MG63 (cell line): ENCODE measurements at places on chromosomes 6 and 20. TPM values are rescaled to one million over a fixed set of nuclear protein-coding genes. Genes with fewer than 3 reads are reported as not detected.

GRCh38 chr6:164062872-164063271 is 648.4 kb downstream of the QKI start:
- DNase-seq, result no peak

Gene OPRM1
- not detected in 2 replicates for total RNA-seq

- no peak for DNase-seq
Observed at GRCh38 chr6:34866509-34866908, 21.3 kb downstream of the TAF11 start.

DNA sequence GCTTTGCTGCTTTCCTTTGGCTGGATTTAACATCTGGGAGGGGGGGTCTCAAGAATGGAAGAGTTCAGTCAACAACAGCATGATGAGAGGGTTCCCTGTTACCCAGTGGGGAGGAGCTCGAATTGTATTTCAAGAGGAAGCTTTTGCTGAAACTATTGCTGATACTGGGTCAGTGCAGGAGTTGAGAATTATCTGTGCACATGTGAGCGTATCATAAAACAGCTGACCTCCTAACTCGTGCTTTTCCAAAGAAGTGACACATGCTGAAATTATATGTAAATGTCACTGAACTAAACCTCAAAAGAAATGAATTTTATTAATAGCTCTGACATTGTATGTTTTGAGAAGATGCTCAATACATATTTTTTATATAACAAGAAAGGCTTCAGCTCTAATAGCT is 96.3 kb downstream of the PHF3 start:
- DNase-seq, result no peak

- DNase-seq, result peak; percentile 12
Observed at GRCh38 chr6:151160929-151161757, 78.6 kb upstream of the AKAP12 start.

Gene MACROD2
- 0.66 TPM in 1 of 2 replicates, not detected in the other for total RNA-seq

- no peak for DNase-seq
Observed at GRCh38 chr6:155604991-155605390, 149.4 kb upstream of the NOX3 start.

- no peak for DNase-seq
Observed at GRCh38 chr20:16476032-16476431, 97.2 kb downstream of the KIF16B start.

DNA sequence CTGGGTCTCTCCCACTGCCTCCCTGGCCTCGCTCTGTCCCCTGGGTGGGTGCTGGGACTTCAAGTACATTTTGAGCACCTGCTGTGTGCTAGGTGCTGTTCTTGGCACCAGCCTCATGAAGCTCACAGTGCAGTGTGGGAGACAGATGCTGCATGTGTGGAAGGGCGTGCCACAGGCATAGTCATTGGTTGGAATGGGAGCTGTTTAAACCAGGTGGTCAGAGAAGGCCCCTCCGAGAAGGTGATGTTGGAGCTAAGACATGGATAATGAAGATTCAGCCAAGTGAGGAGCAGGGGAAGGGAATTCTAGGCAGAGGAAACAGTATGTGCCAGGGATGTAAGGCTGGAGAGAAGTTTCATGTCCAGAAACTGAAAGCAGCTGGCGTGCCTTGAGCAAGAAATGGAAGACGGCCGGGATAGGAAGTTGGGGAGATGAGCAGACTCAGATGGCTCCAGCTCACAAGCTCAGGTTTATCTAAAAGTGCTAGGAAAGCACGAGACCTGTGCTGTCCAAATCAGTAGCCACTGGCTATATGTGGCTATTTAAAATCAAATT is 9.9 kb downstream of the LPIN3 start:
- no peak for DNase-seq

Gene PRSS35
- total RNA-seq, result 0.72 and 1.2 TPM in 2 replicates

Gene APOBEC2
- total RNA-seq, result not detected in 2 replicates
